ENCODE measurements at places on chromosomes 16 and 17.

- no peak for DNase-seq
These were observed 22.1 kb downstream of the IRF8 start for GRCh38 chr16:85921026-85921425.

- DNase-seq = peak; percentile 60
These were observed at the start of gene IGFBP4 for GRCh38 chr17:40443196-40443987. Gene IGFBP4, plus strand, starts transcription at chr17:40443450. Its CDS starts 286 bp downstream, at chr17:40443736.

DNA sequence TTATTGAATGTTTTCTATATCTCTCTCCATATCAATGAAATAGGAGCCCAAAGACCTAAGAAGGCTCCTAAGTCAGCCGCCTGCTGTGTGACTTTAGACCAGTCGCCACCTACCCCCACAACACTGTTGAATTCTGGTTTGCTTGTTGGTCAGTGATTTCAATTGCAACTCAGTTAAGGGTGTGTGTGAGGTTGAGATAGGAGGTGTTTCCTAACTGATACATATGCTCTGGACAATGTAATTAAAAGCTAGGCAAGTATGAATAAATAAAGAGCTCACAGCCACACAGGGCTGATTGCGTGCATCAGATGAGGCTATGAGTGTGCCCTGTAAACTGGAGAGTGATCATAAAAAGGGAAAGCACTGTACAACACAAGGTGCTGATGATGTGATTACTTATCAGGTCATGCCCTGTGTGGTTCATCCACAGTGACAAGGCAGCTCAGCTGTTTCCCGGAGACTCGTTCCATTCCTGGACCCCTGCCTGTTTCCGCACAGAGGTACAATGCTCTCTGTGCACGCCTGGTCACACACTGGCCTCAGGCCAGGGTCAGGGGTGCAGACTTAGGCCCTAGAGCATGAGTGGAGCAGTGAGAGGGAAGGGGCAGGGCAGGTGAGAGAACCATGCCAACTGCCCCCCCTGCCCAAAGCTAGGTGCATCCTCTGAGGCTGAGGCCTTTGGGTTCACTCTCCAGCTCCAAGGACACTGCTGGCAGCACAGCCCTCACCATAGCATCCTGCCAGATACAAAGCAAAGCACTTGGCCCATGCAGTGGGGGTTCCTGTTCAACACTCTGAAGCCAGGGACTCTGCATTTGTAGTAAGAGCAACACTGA is 3.3 kb upstream of the KRT35 start:
- no peak for DNase-seq

GRCh38 chr17:39098588-39098987 is 52.8 kb downstream of the PLXDC1 start:
- no peak for DNase-seq

GRCh38 chr16:56480776-56481467 is 29.6 kb downstream of the OGFOD1 start:
- DNase-seq = no peak

GRCh38 chr17:76840443-76840767 is 27.8 kb upstream of the MGAT5B start:
- DNase-seq = no peak

- no peak for DNase-seq
These were observed 18.5 kb upstream of the PHF12 start for GRCh38 chr17:28969706-28970393.

DNA sequence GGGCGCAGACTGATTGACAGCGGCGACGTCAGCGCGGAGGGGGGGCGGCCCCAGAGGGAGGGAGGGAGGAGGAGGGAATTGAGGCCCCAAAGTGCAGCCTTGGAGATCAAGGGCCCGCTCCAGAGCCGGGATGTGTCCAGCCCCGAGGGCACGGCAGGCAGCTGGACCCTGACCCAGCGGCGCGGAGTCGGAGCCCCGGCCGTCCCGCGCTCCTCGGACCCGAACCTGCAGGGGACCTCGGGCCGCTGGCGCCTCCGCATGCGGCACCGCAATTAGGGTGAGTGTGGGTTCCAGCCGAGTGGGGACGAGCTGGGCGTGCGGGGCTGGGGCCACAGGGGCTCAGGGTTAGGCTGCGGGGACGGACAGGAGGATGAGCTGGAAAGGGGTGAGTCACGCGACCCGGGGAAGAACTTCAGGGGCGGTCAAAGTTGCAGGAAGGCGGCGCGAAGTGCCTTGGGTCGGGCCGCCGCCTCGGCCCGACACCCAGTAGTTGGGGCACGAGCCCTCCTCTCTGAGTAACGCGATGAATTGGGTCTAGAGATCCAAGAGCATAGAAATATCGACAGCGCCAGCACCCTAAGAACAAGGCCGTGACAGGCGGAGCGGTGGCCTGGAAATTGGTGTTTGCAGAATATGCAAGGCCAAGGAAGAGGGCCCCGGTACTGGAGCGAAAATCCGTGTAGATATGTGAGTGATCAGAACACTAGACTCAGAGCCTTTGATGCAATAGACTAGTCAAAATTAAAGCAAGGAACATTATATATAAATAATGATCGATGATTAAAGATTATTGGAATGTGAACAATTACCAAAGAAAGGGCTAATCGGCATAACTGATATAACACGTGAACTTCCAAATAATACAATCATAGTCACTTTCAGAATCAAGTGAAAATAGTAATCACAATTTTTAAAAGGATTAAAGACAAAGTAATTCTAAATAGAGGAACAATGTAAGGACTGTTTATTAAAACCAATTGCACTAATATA is at the start of gene TBX4:
Gene TBX4 (plus strand): TSS at position 122 of the 990 bp plus-strand sequence. CDS start 4,069 bp downstream, outside the sequence.
- no peak for DNase-seq

- no peak for DNase-seq
These were observed 4.2 kb downstream of the IRX3 start for GRCh38 chr16:54282202-54282927.

DNA sequence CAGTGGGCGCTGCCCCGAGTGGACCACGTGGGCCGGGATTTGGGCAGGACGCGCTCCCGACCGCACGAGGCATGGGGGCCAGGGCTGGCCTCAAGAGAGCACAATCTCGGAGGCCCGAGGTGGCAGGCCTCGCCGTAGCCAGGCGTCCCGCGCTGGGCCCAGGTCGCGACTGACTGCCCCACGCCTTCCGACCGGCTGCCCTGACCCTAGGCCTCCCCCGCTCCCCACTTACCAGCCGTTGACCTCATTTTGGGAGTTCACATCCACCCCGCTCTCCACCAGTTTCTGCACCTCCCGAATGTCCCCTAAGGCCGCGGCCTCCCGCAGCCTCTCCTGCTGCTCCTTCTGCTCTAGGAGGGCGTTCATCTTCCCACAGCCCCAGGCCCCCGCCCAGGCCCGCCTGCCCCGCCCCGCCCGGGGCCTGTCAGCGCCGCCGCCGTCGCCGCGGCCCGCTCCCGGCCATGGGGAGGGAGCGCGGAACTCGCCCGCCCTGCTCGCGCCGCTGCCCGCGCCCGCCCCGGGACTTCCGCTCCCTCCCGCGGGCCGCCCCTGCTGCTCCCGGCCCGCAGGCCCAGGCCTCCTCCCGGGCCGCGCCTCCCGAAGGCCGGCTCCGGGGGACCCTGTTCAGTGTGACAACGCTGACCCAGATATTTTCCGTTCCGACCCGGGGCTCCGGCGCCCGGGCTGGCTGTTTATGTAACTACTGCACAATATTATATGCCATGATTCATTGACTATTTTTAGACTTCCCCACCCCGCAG is at the start of gene ANKRD40:
Gene ANKRD40 (minus strand): TSS at position 626 of the 761 bp plus-strand sequence. CDS start 260 bp downstream, at position 366.
- DNase-seq = peak; percentile 94

DNA sequence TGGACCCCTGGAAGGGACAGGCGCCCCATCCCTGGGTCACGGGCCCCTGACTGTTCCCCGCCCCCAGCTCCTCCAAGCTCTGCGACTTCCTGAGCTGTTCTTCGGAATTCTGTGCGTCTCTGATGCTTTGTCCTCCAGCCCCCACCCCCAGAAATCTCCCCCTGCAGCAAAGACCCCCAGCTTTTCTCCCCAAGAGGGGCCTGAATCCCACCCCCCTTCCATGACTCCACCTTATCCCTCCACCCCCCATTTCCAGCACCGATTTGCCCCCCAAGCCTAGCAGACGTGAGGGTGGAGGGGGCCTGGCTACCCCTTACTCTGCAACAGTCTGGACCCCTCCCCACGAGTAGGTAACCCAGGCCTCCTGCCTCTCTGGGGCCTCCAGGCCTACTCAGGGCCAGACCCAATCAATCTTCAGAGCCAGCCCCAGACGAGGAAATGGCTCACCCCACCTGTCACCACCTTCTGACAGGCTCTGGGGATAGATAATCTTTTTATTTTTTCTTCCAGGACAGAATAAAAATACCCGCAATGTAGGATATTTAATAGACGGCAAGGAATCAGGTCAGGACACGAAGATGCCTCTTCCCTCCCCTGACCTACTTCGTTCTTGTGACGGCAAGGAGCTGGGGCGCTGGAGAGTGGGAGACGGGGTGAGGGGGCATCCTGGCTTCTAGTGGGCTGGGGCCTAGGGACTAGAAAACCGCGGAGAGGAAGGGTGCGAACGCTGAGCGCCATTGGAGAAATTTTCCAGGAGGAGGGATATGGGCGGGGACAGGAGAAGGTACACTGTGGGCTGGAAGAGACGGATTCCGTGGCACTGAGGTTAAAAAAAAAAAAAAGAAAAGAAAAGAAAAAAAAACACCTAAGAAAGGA is 744 bp upstream of the PLXDC1 start:
- DNase-seq = peak; percentile 12
